Mucosa of descending colon (tissue), 3 donors: ENCODE measurements at places on chromosomes 12 and 14. TPM values are rescaled to one million over a fixed set of nuclear protein-coding genes. Genes with fewer than 3 reads are reported as not detected.

Gene MYF5
- not detected for total RNA-seq

Gene PRIMA1
- total RNA-seq = 1.6 TPM

Gene SRGAP1
- 12.2 TPM for total RNA-seq

Gene INSM2
- total RNA-seq = not detected

Gene HDAC7
- 67.4 TPM for total RNA-seq

Gene DBX2
- not detected for total RNA-seq

Gene GDF11
- total RNA-seq = 13.8 TPM

Gene C12orf56
- not detected for total RNA-seq

Gene ZFHX2
- total RNA-seq = 3.2 TPM

Gene OVCH1
- total RNA-seq = 0.70 TPM

Gene EPYC
- total RNA-seq = not detected

Gene MUCL1
- not detected for total RNA-seq

Gene FAM90A1
- total RNA-seq = not detected

Gene IAPP
- total RNA-seq = not detected

Gene KRT85
- not detected for total RNA-seq

Gene GALNT9
- total RNA-seq = 0.43 TPM
